Suppressor macrophage treated with lipopolysaccharide for 1 hour (primary cell): ENCODE measurements at places on chromosomes 7 and 10.
A peak's percentile ranks its signal among the peaks of the same experiment; 100 is the strongest.

- no peak for DNase-seq
Measured at GRCh38 chr7:8037151-8037550, 68.6 kb downstream of the GLCCI1 start.

GRCh38 chr7:325051-325798, 35.3 kb downstream of the FOXL3 start:
- DNase-seq = no peak

GRCh38 chr7:13197501-13197900, 510.1 kb downstream of the ARL4A start:
- DNase-seq = no peak

DNA sequence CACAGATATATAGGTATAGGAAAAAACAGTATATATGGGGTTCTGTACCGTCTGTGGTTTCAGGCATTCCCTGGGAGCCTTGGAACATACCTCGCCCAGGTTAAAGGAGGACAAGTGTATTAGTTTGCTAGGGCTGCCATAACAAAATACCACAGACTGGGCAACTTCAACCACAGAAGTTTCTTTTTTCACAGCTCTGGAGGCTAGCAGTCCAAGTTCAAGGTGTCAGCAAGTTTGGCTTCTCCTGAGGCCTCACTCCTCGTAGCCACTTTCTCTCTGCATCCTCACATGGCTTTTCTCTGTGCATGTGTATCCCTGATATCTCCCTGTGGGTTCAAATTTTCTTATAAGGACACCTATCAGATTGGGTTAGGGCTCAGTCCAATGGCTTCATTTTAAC, 189.1 kb downstream of the DNAH11 start:
- DNase-seq = no peak

GRCh38 chr7:143256932-143257331, 6.3 kb upstream of the GSTK1 start:
- no peak for DNase-seq

DNA sequence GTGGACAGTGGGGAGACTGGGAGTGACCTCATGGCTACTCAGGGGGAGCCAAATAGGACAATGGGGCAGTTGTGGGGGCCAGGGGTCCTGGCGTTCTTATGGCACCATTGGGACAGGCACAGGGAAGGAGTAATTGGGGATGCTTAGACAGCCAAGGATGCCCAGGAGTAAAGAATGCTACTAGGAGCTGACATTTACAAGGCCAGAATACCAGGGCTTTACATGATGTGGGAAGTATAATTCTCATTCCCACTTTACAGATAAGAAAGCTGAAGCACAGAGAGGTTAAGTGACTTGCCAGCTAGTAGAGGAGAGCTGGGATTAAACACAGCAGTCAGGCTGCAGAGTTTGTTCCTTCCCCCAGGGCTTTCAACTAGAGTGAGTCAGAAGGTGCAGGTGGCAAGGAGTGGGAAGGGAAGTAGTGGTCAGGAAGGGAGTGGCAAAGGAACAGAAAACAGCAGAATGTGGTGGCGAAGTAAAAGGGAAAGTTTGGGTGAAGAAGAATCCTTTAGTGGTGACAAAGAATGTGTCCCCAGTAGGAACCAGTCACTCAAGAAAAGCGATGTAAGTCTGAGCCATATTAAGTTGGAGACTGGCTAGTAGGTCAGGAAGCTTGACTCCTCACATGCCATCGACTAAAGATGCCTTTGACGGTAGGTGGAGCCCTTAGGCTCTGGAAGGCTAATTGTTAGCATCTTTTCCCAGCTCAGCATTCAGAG, 32.8 kb downstream of the CPVL start:
- peak; percentile 69 for DNase-seq

DNA sequence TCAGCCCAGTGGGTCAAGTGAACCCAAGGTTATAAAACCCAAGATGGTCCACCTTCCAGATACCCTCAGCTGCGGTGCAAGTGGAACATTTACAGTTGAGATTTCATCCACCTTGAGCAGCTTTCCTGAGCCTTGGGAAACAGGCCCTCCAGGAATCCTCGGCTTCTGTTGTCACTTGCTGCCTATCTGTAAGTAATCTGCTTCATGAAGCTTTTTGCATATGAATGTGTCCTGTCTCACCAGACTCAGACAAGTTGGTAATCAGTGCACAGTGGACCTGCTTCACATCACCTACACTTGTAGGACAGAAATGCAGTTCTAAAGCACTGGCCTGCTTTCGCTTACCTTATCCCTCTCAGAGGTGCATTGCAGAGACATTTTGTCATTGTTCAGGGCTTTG, 80.3 kb downstream of the FAM185A start:
- DNase-seq = no peak

DNA sequence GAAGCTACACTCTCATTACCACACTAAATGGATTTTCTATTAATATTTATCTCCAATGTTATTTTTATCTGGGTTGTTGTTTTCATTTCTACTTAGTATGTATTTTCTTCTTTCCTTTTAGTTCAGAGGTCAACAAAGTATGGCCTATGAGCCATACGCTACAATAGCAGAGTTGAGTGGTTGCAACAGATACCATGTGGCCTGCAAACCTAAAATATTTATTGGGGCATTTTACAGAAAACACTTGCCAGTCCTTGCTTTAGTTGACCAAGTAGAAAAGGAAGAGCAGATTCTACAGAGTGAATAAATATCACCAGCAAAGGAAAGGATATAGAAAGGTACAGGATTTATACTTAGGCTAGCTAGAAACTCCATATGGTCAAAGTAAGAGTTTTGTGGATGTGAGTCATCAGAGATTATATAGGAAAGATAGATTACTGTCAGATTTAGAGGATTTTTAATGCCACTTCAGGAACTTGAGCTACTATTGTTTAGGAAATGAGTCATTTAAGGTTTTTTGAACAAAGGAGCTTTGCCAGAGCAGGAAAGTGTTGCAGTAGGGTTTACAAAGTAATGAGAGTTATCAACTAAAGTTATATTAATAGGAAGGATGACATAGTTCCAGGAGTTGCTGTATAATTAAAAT, 323.3 kb upstream of the KAT6B start:
- peak; percentile 12 for DNase-seq

DNA sequence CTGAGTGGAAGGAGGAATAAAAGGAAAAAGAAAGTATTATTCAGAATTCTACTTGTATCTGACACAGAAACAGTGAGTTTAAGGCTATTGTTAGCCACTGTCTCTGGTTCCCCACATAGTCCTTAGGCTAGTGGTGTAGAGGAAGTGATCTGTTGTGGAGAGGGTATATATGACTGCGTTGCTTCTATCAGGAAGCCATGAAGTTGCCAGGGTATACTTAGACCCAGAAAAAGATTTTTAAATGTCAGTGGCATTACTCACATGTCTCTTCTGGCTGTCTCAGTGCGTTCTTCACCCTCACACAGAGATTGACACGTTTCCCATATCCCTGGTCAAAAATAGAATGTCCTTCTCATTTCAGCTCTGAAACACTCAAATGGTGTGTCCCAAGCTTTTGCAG, 72.7 kb downstream of the SEM1 start:
- DNase-seq = no peak

- DNase-seq = no peak
Measured at GRCh38 chr10:3871424-3871996, 86.5 kb upstream of the KLF6 start.

DNA sequence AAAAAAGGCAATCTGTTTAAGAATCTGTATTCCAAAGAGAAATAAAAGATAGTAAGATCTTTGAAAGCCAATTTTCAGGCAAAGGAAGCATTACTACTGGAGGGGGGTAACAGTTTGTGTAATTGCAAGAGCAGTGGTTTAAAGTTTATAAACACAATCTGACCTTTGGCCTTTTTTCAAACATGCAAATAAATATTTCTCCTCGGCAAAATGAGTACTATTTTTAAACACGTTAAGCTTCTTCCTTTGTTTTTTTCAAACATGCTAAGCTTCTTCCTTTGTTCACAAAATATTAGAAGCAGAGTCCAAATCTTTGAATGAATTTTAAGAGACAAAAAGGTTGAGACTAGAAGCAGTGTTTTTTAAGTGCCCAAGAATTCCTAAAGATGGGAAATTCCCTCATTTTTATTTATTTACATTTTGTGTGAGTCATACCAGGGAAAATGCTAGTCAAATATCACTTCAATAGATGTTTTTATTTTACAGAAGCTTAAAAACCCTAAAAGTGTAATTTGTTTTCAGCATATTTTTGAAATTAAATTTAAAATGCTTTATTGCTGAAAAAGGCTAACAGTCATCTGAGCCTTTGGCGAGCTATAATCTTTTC, 229.3 kb downstream of the GPR37 start:
- no peak for DNase-seq

DNA sequence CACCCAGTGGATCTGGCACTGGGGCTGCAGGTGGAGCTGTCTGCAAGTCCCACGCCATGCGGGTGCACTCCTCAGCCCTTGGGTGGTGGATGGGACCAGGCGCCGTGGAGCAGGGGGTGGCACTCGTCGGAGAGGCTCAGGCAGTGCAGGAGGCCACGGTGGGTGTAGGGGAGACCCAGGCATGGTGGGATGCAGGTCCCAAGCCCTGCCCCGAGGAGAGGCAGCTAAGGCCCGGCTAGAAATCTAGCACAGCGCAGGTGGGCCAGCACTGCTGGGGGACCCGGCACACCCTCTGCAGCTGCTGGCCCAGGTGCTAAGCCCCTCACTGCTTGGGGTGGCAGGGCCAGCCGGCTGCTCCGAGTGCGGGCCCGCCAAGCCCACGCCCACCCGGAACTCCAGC, 25.7 kb downstream of the HTR7 start:
- DNase-seq = no peak

- no peak for DNase-seq
Measured at GRCh38 chr7:40447345-40447744, 312.5 kb downstream of the SUGCT start.

- DNase-seq = no peak
Measured at GRCh38 chr10:34078745-34079470, 736.2 kb downstream of the PARD3 start.

- no peak for DNase-seq
Measured at GRCh38 chr10:63940277-63940922, 419.2 kb downstream of the REEP3 start.

DNA sequence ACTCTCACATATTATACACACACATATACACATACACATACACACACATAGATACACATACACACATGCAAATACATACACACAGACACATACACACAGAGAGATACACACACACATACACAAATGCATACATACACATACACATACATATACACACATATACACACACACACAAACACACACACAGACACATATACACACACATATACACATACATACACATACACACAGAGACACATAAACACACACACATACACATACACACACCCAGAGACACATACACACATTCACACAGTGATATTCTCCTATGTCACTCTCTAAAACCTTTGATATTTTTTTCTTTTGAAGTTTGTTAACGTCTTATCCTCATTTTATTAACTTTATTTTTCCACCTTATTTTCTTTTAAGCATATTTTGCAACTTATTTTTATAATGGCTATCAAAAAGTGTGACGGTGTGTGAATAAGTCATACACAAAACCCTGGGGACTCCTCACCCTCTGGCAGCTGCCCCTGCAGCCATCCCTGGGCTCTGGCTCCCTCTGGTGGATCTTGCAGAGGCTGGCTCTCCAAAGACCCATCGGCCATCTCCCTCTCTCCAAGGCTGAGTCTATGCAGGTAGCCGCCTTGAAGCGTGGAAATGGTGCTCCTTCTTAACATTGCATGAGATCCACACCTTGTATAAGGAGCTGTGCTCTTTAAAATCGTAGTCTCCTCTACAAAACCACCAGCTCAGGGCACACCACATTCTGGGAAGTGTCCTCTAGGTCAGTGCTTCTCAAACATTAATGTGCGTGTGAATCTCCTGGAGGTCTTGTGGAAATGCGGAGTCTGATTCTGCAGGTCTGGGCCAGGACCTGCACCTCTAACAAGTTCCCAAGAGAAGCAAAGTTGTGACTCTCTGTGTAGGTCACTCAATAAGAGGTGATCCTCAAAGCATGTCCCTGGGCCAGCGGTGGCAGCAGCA, 4.1 kb upstream of the C10orf120 start:
- DNase-seq = peak; percentile 47

DNA sequence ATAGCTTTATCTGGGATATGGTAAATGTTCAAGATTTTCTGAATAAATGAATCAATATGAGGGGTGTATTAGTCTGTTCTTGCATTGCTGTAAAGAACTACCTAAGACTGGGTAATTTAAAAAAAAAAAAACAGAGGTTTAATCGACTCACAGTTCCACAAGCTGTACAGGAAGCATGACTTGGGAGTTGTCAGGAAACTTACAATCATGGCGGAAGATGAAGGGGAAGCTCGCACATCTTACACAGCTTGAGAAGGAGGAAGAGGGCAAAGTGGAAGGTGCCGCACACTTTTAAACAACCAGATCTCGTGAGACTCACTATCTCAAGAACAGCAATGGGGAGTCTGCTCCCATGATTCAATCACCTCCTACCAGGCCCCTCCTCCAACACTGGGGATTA, 32.5 kb upstream of the OTUD1 start:
- DNase-seq = peak; percentile 46

- peak; percentile 22 for DNase-seq
Measured at GRCh38 chr10:123402656-123403055, 248.5 kb downstream of the BUB3 start.

- peak; percentile 73 for DNase-seq
Measured at GRCh38 chr10:70052462-70053217, at the start of gene MACROH2A2. TSS of gene MACROH2A2 (plus strand) at chr10:70052846. CDS start at chr10:70075659, 22,813 bp downstream.

- no peak for DNase-seq
Measured at GRCh38 chr7:151137791-151138152, 29.7 kb downstream of the GBX1 start.

DNA sequence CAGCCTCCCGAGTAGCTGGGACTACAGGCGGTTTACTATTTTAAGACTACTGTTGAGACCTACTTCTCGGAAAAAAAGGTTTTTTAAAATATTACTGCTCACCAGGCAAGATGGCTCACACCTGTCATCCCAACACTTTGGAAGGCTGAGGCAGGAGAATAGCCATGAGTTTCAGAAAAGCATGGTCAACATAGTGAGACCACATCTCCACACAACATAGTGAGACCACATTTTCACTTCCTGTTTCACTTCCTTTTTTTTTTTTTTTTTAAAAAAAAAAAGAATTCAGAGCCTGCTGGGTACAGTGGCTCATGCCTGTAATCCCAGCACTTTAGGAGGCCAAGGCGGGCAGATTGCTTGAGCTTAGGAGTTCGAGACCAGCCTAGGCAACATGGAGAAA, 46.5 kb downstream of the SVOPL start:
- DNase-seq = no peak

GRCh38 chr10:1733720-1734119, 3.6 kb downstream of the ADARB2 start:
- DNase-seq = no peak

GRCh38 chr10:130498042-130498441, 361.9 kb downstream of the GLRX3 start:
- no peak for DNase-seq

- DNase-seq = peak; percentile 67
Measured at GRCh38 chr7:157432541-157432956, 95.7 kb downstream of the DNAJB6 start.

GRCh38 chr7:133797818-133798520, 329.2 kb upstream of the LRGUK start:
- DNase-seq = no peak

DNA sequence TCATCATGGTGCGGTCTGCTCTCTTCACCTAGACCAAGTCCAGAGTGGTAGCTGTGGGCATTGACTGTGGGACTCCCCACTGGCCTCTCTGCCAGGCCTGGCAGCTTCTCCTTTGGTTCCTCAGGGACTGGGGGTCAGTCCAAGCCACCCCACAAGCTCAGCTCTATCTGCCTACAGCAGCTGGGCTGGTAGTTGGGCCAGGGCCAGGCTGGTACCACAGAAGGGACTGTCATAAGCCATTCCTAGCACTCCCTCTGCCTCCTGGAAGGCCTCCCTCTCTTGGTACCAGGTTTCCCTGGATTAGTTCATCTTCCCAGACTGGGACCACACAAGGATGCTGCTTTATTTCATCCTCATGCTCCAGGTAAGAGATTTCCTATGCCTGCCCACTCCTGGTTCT, 24.2 kb upstream of the UNC5B start:
- no peak for DNase-seq

GRCh38 chr10:77179015-77179695, 458.5 kb downstream of the KCNMA1 start:
- DNase-seq = no peak
